T-cell (primary cell): ENCODE measurements at places on chromosomes 4 and X.

DNA sequence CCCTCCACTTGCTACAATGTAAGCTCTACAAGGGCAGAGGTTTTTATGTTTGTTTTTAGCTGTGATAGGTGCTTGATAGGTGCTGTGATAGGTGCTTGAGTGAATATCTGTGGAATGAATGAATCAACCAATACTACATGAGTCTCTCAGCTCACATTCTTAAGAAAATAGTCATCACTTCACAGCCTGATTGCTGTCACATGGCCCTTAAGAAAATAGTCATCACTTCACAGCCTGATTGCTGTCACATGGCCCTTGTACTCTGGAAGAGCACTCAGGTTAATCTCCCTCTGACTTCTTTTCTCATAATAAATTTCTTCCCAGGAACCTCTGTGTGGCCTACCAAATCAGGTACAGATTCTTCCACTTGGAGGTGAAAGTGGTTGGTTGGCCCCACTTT lies 335.2 kb downstream of the TENM3 start:
- no peak for DNase-seq

GRCh38 chr4:122131562-122132157 lies 20.5 kb upstream of the BLTP1 start:
- DNase-seq = no peak

- DNase-seq = no peak
Observed at GRCh38 chr4:82761229-82761628, 37.4 kb downstream of the SCD5 start.

DNA sequence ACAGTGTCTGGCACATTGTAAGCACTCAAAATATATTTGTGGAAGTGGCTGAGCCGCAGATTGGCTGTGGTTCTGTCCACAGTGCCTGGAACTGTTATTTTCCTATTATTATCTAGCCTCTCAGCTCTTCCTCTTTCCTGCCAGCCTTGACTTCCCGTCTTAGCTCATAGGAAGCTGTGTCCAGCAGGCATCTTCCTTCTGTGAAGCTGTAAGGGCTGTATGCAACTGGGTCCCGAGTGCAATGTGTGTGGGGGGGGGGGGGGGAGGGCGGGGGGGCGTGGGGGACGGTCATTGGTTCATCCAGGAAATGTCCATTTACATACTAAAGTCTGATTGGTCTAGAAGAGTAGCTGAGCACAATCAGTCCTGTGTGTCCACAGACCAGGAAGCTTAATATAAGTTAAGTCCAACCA lies 210.7 kb downstream of the PDGFRA start:
- DNase-seq = no peak

GRCh38 chr4:85675076-85676049 lies 200.4 kb downstream of the ARHGAP24 start:
- DNase-seq = no peak

DNA sequence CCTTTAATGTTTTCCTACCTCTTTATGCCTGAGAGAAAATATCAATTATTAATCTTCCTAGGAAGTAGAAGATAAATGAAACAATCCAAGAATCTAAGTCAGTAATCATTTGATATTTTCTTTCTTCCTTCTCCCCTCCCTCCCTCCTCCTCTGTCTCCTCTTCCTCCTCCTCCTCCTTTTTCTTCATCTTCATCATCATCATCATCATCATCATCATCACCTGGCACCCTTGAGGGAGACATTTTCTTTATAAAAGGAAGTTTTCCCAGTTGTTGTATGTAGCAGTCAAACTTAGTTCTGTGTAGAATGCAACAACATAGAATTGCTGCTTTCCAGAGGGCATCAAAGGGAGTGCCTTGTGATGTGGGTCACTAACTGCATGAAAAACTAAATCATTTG lies 100.1 kb downstream of the SLC10A6 start:
- DNase-seq = no peak

GRCh38 chrX:19728915-19729314 lies 158.5 kb downstream of the SH3KBP1 start:
- DNase-seq = no peak

- DNase-seq = no peak
Observed at GRCh38 chr4:66223068-66223703, 552.9 kb upstream of the EPHA5 start.

DNA sequence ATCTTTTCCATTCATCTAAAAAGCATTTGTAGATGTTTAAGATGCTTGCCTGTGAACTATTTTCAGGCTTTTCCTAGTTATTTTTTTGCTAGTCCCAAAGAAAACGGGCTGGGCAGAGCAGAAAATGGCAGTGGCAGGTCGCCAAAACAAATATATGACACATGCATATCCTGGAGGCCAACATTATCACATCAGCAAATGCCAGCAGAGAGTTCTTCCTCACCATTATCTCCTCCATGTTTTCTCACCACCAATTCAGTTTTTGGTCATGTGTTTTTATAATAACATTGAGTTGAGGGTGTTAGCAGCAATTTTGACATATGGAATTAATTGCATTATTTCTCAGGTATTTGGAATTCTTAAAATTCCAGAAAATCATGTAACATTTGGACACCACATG lies 97.9 kb upstream of the EOLA2 start:
- DNase-seq = no peak

- no peak for DNase-seq
Observed at GRCh38 chr4:152935631-152936445, at the start of gene FHDC1. Gene FHDC1, plus strand, starts transcription at chr4:152936323. Its CDS starts 6,735 bp downstream, at chr4:152943058.

DNA sequence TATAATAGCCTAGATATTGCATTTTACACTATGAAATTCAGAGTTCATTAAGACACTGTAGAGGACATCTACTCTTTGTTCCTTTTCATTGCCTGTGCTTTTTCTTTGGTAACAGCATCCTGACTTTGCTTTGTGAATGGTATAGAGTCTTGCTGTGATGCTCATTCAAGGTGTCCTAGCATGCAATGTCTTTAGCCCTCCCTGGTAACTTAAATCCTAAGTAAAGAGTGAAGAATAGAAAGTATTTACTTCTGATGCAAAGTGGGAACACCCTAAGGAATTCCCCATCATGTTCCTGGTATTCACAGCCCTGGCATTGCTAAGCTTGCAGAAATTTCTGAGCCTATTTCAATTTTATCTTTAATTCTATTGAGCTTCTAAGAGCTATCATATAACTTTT lies 400.1 kb downstream of the FAT4 start:
- DNase-seq = no peak

- no peak for DNase-seq
Observed at GRCh38 chr4:130545596-130545995, 1449.6 kb downstream of the C4orf33 start.

- no peak for DNase-seq
Observed at GRCh38 chr4:57424232-57424897, 314.2 kb upstream of the IGFBP7 start.

- no peak for DNase-seq
Observed at GRCh38 chr4:173934933-173935620, 348.4 kb downstream of the FBXO8 start.

DNA sequence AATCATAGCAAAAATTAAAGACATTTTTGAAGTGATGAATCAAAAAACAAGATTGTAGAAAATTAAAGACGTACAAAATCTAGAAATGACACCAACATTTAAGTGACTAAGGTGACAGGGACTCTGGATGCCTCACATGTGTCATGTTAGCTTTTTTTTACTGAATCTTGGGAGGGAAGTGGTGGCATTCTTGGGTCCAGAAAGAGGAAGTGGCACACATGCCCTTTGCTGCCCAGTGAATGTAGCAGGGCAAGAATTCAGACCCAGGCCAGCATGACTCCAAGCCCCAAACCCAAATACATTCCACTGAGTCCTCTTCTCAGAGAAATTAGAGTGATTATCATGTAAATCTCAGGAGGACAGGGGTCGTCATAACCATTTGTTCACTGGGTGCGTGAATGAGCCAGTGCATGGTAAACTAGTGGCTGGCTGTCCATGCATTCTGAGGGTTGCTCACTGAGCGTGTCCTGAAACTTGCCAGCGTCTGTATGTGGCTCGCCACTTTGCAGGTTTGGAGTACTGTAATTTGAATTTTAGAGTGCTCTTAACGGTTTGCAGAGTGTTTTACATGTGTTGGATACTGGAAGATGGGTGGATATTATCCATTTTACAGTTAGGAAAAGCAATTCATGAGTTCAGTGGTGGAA lies 55.4 kb upstream of the TBC1D14 start:
- no peak for DNase-seq

DNA sequence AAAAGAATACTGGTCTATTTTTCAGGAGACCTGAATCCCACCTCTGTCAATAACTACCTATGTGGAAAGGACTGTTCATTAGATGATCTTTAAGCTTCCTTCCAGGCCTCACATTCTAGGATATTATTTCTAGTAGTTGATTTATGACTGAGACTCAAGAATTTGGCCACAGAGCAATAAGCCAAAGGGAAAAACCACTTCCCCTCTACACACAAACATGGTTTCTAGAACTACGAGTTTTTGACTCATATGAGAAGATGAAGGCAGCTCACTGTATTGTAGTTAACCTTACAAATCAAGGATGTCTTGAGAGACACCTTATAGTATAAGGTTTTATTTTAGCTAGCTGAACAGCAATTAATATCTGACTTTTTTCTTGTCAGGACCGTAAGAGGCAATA lies 36.9 kb upstream of the GDPD2 start:
- DNase-seq = no peak
